H1 (cell line): ENCODE measurements at places on chromosomes 16 and 17. TPM values are rescaled to one million over a fixed set of nuclear protein-coding genes. Genes with fewer than 3 reads are reported as not detected.
A peak's percentile ranks its signal among the peaks of the same experiment; 100 is the strongest.

- peak; percentile 92 for DNase-seq
Observed at GRCh38 chr17:28318759-28319597, at the start of gene TMEM97. Gene TMEM97, plus strand, starts transcription at chr17:28319200. Its CDS starts 40 bp downstream, at chr17:28319240.

GRCh38 chr16:60582528-60582927, 1453.7 kb downstream of the CDH8 start:
- DNase-seq = no peak

- no peak for DNase-seq
Observed at GRCh38 chr17:80441598-80442322, 26.8 kb downstream of the ENDOV start.

Gene TSPOAP1
- polyA plus RNA-seq = 7.6 and 9.8 TPM in 2 replicates

- DNase-seq = no peak
Observed at GRCh38 chr17:68378268-68379176, 78.8 kb downstream of the WIPI1 start.

DNA sequence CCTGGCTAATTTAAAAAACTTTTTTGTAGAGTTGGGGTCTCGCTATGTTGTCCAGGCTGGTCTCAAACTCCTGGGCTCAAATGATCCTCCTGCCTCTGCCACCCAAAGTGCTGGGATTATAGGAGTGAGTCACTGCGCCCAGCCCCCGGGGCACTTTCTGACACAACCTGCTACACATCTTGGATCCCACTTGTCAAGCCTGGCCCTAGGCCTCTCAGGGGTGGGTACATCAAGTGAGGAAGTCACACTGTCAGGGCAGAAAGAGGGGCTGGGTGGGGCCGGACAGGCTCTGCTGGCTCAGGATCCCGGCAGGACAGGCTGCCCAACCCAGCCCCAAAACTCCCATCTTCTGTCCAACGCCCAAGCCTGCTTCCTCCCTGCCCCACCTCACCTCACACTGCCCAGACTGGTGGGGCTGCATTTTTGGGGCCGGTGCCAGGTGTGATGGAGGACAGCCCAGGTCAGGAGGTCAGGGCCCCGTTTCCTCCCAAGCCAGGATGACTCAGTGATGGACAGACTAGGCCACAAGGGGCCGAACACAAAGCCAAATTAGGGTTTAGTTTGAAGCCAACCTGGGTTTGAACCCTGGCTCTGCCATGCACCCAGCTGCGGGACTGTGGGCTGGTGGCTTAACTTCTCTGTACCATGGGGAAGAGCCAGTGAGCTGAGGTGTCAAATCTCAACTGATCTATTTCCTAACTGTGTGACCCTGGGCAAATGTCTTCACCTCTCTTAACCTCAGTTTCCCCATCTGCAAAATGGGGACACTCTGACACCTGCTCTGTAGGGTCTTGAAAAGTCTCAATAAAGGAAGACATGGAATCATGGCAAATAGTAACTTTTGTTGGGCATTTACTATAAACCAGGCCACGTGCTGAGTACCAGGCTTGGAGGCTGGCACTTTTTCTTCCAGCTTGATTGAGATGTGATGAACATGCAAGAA, 8.9 kb upstream of the PPL start:
- no peak for DNase-seq

DNA sequence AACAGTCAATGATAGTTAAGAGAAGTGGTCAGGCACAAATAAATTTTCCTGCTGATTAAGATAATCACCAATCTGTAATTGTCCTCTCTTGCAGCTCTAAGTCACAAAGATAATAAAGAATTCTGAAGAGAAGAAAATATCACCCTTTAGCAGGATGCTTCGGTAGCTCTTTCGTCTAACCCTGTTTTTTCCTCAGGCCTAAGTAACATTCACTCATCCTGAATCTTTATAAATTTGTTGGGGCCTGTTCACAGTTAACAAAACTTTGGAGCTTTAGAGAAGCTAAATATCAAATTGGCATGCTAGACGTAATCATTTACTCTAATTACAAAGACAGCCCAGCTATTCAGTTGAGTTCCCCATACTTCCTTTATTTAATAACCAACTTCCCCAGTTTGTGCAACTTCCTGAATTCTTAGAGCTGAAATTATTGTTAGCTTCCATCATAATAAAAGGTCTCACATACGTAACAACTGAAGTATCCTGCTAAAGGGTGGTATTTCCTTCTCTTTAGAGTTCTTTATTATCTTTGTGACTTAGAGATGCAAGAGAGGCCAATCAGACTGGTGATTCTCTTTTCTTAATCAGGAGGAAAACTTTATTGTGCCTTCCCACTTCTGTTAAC, 118.6 kb downstream of the TANGO6 start:
- DNase-seq = no peak

Gene ZSWIM7
- 39.0 and 57.7 TPM in 2 replicates for polyA plus RNA-seq

DNA sequence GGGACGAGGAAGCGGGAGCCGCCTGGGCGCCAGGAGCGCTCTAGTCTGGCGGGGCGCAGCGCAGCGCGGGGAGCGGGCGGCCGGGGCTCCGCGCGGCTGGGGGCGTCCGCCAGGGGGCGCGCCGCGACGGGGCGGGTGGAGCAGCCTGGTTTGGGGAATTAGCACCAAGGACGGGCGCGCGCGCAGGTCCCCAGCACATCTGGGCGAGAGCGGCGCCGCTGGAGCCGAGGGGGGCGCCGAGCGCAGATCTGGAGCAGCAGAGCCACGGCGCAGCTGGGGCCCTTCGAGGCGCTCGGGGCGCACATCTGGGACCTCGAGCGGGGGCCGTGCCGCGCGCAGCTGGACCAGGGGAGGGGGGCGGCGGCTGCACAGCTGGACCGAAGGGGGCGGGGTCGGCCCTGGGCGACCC, at the start of gene NXPH3:
Gene NXPH3 (plus strand): TSS at position 193 of the 409 bp plus-strand sequence. CDS start 349 bp downstream, outside the sequence.
- DNase-seq = no peak

- DNase-seq = peak; percentile 80
Observed at GRCh38 chr16:1333149-1333812, at the start of gene BAIAP3. Gene BAIAP3, plus strand, starts transcription at chr16:1333645. Its CDS starts 4,905 bp downstream, at chr16:1338550.

GRCh38 chr16:85629853-85630252, 16.7 kb downstream of the GSE1 start:
- DNase-seq = no peak

Gene MGAT5B
- polyA plus RNA-seq = 7.9 and 12.7 TPM in 2 replicates

GRCh38 chr17:65109990-65110680, 27.0 kb upstream of the RGS9 start:
- no peak for DNase-seq

GRCh38 chr16:3157229-3158025, 22.6 kb downstream of the ZNF213 start:
- DNase-seq = peak; percentile 98

GRCh38 chr17:18925187-18925586, 26.8 kb upstream of the SLC5A10 start:
- DNase-seq = no peak

- no peak for DNase-seq
Observed at GRCh38 chr17:30005709-30006320, 64.4 kb downstream of the EFCAB5 start.

GRCh38 chr16:79336437-79337229, 263.9 kb downstream of the MAF start:
- DNase-seq = no peak

Gene KCNJ12
- polyA plus RNA-seq = 1.2 and 1.7 TPM in 2 replicates

GRCh38 chr17:19003543-19004420, 782 bp downstream of the FAM83G start:
- DNase-seq = peak; percentile 76

Gene CES1
- polyA plus RNA-seq = 0.80 and 0.91 TPM in 2 replicates

GRCh38 chr16:81384006-81384405, 60.6 kb upstream of the CMIP start:
- no peak for DNase-seq

DNA sequence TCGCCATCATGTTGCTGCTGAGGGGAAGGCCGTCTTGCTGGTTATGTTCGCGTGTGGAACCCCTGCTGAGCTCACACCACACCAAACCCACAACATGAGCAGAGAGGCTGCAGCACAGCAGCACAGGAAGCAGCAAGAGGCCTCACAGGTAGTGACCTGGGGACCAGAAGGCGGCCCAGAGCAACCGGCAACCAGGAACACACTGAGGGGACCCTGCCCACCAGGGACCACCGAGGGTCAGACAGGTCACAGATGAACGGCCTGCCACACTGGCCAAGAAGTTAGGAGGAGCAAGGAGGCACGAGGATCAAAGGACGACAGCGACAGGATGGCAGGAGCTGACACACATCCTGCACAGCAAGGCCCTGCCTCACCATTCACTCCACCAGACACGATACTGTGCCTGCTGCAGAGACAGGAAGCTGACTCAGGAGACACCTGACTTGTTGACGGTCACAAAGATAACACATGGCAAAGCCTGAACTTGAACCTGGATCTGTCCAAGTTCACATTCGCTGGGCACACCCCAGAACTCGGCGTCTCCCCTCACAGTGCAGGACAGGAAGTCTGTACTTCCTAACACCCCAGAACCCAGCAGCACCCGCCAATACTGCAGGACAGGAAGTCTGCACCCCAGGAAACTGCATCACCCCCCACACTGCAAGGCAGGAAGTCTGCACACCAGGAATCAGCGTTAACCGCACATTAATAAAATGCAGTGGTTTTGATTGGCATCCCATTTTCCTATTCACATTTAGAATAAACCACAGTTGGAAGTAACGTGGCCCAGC, 98.5 kb downstream of the ZNF778 start:
- DNase-seq = no peak

- peak; percentile 89 for DNase-seq
Observed at GRCh38 chr17:44539673-44540072, 17.6 kb upstream of the FZD2 start.

GRCh38 chr16:89549007-89549700, 11.3 kb upstream of the RPL13 start:
- no peak for DNase-seq

- DNase-seq = no peak
Observed at GRCh38 chr16:76232704-76233103, 44.5 kb upstream of the CNTNAP4 start.

- DNase-seq = no peak
Observed at GRCh38 chr16:55834049-55834448, 1.2 kb upstream of the CES1 start.

- no peak for DNase-seq
Observed at GRCh38 chr16:26981266-26981938, 85.3 kb upstream of the C16orf82 start.

DNA sequence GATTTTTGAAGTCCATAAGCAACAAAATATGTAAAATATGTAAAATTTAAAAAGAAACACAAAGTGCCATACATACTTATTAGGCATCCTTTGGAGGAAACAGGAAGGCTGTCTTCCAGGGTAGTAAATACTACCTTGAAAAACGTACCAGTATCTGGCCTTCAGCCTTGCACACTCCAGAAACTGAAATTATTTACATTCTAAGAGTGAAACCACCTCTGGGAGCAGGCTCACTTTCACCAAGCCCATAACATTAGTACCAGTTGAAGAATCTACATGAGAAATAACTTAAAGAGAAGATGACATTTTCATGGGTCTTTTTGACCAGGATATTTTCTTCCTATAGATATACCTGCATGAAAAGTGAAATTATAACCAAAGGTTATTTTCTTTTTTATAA, 6.4 kb downstream of the KRTAP9-1 start:
- no peak for DNase-seq

Gene MCRIP2
- 75.5 and 102 TPM in 2 replicates for polyA plus RNA-seq

Gene GRAPL
- polyA plus RNA-seq = 0.15 and 0.24 TPM in 2 replicates

GRCh38 chr17:78785663-78786057, 3.6 kb upstream of the CYTH1 start:
- no peak for DNase-seq

Gene CFAP20
- polyA plus RNA-seq = 65.4 and 74.2 TPM in 2 replicates

DNA sequence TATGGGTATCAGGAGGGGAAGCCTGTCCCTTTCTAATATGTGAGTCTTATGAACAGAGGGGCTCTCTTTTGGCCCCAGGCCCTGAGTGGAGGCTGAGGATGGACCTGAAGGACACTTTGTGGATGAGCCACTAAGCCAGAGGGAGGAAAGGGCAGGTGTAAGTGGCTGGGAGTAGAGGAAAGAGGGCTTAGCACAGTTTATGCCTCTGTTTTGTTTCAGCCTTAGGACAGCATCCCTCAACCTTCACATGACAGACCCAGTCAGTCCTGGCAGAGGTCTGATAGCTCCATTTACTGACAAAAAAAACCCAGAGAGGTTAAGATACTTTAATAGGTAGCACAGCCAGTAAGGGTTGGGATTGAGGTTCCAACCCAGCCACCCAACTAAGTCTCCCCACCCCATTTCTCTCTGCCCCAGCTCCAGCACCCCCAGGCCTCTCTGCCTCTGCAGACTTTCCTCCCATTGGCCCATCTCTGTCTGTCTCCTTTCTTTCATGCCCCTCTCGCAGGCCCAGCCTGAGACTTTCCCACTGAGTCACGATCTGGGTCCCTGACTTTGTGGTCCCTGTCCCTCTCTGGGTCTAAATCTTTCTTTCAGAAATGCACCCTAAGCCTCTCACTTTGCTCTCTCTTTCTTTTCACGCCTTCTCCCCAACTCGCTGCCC, 4.7 kb upstream of the TBX21 start:
- DNase-seq = no peak

Gene NPIPB8
- polyA plus RNA-seq = 0.05 and 0.09 TPM in 2 replicates

Gene SLFN14
- polyA plus RNA-seq = 0.03 TPM in 1 of 2 replicates, not detected in the other

DNA sequence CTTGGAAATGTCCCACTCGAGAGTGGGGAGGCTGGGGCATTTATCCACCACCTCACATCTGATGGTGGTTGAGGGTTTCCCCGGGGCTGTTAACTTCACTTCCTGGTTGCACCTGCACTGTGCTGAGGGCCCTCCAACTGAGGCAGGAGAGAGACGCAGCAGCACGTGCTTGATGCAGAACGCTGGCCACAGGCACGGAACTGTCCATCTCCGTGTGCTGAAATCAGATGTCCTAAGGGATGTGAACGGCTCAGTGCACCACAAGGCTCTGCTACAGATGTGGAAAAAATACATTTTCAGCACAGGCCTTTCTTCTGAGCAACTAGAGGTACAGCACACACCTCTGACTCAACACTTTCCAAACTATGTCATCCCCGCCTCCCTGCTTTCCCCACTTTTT, 114.8 kb upstream of the C16orf82 start:
- no peak for DNase-seq

DNA sequence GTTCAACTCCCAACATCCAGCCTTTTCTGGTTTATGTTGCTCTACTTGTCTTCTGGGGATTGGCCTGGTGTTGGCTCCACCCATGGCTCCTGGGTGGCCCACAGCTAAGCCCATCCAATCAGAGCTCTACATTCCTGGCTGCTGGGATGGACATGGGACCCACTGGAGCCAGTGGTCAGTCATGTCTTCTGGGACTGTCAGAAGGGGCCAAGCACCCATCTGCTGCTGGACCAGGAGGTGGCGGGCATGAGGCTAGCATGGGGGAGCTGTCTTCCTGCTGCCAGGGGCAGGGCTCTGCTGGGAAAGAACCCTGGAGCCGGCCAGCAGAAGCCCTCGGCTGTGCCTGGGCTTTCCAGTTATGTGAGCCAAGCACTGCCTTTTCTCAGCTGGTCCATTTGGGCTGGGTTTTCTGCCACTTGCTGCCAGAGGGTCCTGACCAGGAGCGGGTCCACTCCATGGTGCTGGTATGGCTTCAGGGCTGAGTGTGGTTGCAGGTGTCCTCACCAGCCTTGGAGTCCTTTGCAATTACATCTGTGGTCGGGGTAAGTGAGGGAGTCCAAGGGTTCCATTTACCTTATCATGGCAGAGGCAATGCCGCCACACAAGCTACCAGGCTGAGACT, 17.4 kb upstream of the ZNF469 start:
- DNase-seq = no peak
